NCI-H2081 treated with DMSO at 0.1 percent for 48 hours (cell line): ENCODE measurements at places on chromosomes 12 and 14.

DNA sequence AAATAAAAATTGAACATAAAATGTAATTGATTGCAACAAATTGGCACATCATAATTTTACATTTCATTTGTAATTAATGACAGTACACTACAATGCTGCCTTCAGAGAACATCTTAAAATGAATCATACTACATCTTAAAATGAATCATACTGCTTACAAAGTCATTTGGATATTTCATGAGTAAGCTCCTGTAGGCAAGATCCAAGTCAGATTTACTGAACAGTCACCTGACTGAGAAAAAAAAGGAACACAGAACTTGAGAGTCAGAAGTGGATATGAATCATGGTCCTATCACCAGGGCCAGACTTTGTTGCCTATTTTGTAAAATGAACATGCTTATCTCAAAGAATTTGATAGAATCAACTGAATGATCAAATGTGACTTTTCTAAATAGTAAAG is 32.7 kb upstream of the FBLN5 start:
- no peak for DNase-seq

- DNase-seq = no peak
Measured at GRCh38 chr12:39764944-39765560, 145.4 kb upstream of the ABCD2 start.

DNA sequence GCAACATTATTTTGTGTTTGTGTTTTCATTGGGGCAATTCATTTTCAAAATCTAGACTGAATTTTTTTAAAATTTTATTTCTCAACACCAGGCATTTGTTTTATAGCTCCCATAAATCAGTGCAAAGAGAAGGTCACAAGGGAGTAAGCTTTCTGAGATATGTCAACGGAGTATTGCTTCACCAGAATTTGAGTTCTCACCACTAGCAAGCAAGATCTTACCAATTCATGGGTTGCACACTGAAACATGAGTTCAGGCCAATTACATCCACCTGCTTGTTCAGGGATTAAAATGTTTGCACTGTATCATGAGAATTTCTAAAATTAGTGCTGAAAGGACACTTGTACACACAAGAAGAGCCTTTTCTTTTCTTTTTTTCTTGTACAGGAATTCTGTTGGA is 121.9 kb downstream of the CAND1 start:
- DNase-seq = no peak

- DNase-seq = no peak
Measured at GRCh38 chr12:125492354-125493270, 427.4 kb downstream of the AACS start.

- no peak for DNase-seq
Measured at GRCh38 chr14:30445852-30446251, 113.1 kb upstream of the G2E3 start.

GRCh38 chr12:116465856-116466255 is 93.3 kb upstream of the MAP1LC3B2 start:
- no peak for DNase-seq

DNA sequence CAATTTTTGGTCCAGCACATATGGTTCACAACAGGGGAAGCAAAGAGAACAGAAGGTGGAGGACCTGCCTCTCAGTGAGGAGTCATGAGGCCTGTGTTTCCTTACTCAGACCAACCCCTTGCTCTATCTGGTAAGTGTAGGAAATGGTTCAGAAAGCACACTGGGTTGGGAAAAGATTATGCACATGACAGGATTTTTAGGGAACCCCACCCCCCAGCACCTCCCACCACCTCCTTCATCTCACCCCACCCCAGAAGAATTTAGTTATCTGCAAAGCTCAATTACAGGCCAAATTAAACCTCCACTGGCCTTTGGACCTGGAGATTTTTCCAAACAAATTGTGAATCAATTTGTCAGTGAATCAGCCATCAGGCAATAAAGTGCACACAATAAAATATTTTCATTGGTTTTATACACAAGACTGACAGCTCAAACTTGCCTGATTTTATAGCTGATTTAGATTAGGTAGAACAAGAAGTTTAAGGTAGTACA is 132.8 kb downstream of the DACT1 start:
- DNase-seq = no peak

- no peak for DNase-seq
Measured at GRCh38 chr12:27931390-27931789, 41.1 kb downstream of the PTHLH start.

DNA sequence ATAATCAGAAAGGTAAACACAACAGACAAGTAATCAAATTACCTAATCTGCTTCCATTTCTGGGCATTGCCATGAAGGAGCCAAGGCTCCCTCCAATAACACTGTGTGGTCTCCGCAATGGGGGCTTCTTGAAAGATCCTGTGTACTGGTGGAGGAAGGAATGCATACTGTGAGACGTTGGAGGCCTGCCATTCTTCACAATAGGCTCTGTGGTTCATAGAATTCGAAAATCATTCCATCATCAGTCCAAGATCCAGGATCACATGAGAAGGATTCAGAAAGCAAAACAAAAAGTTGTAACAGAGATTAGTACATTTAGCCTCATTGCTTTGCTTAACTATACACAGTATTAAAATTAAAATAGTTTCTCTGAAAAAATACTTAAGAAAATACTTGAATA is 76.3 kb downstream of the CDK17 start:
- no peak for DNase-seq

DNA sequence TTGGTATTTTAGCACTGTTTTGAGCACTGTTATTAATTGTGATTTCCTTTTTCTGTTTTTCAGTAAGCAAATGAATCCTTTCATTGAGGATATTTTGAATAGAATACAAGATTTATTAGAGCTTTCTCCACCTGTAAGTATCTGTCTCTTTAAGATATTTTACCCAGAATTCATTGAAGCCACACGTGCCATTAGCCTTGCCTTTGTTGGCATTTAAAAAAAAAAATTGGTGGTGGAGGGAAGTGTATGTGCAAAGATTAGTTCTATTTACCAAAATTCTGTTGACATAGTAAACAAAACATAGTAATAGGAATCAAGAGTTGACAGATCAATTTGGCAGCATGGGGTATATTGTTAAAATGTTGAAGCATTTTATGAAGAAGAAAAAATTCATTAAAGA is 23.8 kb downstream of the XPOT start:
- no peak for DNase-seq

GRCh38 chr14:61854898-61855297 is 92.7 kb downstream of the SNAPC1 start:
- DNase-seq = no peak

GRCh38 chr14:85315290-85315689 is 214.7 kb upstream of the FLRT2 start:
- no peak for DNase-seq

DNA sequence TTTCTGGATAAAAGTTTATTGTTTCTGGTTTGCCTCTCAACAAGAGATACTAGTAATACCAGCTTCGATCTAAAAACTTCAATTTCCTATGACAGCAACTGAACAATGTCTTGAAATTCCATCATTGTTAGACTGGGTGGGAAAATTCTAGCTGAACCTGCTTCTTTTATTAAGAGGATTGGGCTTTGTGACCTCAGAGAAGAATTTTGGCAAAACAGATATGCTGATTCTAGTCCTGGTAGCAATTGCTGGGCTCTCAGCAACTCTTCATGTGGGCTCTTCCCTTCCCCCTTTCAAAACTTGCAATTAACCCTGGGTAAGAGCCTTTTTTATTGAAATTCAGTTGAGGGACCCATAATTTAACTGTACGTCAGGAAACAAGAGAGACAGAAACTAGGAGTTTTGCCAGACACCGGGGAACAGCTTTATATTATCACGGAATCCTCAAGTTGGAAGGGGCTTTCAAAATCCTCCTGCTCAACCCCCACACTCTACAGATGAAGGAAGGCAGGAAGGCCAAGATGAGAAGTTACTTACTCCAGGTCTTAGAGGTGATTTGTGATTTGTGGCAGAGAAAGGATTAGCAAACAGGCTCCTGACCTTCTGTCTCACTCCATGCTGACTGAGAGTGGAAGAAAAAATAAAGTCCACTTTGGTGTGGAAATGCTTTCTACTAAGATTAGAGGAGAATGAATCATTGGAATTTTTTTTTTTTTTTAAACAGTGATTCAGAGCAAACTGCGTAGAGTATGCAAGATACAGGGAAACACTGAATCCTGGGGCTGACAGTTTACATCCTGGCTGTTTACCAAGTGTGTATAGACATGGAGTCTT is 239.0 kb upstream of the ATP2B1 start:
- DNase-seq = no peak
